ENCODE measurements at places on chromosomes 2 and 18.

DNA sequence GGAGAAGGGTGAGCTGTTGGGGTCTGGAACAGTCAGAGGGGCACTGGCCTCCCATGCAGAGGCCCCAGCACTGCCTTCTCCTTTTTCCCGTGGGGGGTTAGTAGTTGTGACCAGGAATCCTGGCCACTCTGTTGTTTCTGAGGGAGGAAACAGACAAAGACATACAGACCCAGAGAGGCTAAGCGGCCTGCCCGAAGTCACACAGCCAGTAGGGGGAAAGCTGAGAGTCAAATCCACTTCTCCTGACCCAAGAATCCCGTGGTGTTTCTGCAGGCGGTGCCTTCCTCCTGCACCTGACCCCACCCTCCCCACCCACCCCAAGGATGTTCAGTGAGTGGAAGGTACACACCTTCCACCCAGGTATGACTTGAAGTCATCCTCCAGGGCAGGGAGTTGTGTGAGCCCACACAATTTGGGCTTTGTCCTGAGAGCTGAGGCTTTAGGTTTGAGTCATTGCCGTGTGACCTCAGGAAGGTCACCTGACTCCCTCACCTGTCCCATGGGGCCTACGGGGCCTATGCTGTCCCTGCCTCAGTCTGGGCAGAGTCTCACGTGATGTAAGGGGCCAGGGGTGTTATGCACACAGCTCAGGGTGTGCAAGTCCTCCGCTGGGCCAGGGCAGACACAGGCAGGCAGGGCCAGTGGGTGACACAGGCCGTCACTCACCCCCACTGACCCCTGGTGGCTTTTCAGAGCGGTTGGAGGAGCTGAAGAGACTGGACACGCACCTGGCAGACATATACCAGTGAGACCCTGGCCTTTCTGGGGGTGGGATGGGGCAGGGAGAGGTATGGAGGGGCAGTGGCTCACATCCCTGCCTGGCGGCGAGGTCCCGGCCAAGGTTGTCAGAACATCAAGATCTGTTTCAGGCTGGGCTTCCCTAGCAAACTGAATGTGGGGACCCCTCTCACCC, 5.0 kb downstream of the NT5DC4 start:
- DNase-seq, result no peak

DNA sequence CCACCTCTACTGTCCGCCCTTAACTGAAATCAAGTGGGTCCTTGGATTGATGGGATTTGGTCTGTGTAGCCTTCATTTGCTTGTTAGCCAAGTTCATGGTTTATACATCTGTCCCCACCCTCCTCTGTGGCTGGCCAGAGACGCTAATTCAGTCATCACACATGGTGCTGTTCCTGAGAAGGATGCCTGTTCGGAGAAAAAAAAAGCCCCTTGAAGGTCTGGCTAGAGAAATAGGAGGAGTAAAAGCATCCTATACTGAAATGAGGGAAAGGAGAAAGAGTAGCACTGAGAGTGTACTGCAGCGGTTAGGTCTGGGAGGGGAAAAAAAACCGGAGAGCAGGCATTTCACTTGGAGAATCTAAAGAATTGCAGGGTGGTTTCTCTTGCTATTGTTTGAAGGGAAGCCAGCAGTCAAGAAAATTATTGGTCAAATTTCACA, 180.6 kb upstream of the EPAS1 start:
- no peak for DNase-seq

DNA sequence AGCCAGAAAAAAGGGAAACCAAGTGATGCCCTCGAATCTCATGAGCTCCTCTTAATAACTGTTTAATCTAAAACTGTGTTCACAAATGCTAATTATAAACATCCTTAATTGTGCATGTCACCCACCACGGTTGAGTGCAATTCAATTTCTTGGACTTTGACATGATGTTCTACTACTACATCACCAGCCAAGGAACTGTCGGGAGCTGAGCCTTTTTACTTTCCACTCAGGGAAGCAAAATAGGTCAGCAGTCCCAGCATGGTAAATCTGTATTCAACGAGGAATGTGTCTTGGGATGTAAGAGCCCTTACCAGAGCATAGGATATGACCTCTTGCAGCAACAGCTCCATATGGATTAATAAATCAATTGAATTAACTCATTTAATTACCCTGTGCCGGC, 20.8 kb upstream of the REG3G start:
- no peak for DNase-seq

DNA sequence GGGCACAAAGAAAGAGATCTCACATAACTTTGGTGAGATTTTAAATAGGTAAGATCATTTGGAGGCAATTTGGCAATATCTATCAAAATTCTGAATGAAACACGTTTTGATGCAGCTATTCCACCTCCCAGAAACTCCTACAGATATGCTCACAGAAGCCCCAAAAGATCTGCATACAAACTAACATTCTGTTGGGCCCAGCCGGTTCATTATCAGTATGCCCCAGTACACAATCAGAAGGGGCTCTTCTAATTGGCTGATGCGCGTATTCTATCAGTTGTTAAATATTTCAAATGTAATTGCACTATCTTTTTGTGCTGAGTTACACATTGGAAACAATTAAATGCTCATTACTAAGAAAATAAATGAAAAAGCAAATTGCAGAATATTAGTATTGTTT, 7.1 kb upstream of the TGIF1 start:
- DNase-seq, result no peak

All from tibial nerve (tissue), 4 donors.